ENCODE measurements at places on chromosomes 16 and 17. TPM values are rescaled to one million over a fixed set of nuclear protein-coding genes. Genes with fewer than 3 reads are reported as not detected.

The TP53TG3 gene
- total RNA-seq = 0.66 TPM

The KRTAP4-5 gene
- not detected for total RNA-seq

The CISD3 gene
- 95.6 TPM for total RNA-seq

The TBC1D3E gene
- not detected for total RNA-seq

The MT1G gene
- not detected for total RNA-seq

The CCL16 gene
- not detected for total RNA-seq

The FOXL1 gene
- total RNA-seq = 2.0 TPM

The TEKT5 gene
- not detected for total RNA-seq

The DLX4 gene
- 3.3 TPM for total RNA-seq

The TMEM238L gene
- total RNA-seq = not detected

The CARHSP1 gene
- 146 TPM for total RNA-seq
